ENCODE measurements at places on chromosomes 12 and 14. TPM values are rescaled to one million over a fixed set of nuclear protein-coding genes. Genes with fewer than 3 reads are reported as not detected.
A peak's percentile ranks its signal among the peaks of the same experiment; 100 is the strongest.

The EIF5 gene
- total RNA-seq, result 265 TPM

DNA sequence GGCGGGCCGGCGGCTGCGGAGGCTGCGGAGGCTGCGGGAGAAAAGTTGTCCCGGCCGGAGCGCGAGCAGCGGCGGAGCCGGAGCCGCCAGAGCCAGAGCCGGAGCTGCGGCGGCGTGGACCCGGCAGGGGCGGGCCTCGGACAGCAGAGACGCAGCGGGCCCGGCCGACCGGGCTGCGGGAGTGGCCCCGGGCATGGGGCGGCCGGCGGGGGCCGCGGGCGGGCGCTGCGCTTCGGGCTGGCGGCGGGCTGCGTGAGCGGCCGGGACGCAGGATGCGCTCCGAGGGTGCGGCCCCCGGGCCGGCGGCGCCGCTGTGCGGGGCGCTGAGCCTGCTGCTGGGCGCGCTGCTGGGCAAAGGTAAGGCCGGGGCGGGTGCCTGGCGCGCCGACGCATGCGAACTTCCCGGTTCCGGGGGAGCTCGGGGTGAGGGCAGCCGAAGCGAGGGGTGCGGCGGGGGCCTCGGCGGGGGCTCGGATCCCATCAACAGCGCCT lies at the start of gene TMEM132C:
TMEM132C (plus strand) TSS at position 40 of the 492 bp plus-strand sequence; CDS start at position 273, 233 bp downstream.
- no peak for DNase-seq

DNA sequence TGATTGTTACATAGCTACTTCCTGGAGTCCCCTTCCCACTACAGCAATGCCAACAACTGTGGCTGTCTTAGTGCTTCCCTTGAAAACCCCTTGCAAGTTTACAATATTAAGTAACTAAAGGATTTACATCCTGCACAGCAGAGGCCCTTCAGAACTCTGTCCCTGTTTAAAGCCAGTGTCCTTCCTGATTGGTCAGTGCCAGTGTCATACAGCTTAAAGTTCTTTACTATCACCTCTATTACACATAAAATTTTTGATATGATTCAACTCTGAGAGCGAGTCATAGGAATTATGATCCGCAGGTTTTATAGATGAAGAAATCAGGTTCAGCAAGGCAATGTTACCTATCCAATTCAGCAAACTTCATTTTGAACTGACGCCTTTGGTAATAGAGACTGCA lies 91.4 kb upstream of the ALX1 start:
- no peak for DNase-seq

DNA sequence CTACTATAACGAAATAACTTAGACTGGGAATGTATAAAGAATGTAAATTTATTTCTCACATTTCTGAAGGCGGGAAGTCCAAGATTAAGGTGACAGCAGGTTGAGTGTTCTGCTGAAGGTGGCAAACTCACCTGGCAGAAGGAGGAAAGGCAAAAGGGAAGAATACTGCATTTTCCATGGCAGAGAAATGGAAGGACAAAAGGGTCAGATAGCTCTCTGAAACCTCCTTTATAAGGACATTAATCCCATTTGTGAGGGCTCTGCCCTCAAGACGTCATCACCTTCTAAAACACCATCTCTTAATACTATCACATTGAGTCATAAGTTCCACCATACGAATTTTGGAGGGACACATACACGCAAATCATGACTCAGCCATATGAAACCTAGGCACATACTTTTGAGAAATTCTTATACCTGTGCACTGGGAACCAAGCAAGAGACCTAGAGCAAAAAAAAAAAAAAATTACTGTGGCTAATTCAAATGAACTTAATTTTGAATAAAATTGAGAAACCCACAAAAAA lies 1669.3 kb upstream of the FLRT2 start:
- DNase-seq, result no peak

DNA sequence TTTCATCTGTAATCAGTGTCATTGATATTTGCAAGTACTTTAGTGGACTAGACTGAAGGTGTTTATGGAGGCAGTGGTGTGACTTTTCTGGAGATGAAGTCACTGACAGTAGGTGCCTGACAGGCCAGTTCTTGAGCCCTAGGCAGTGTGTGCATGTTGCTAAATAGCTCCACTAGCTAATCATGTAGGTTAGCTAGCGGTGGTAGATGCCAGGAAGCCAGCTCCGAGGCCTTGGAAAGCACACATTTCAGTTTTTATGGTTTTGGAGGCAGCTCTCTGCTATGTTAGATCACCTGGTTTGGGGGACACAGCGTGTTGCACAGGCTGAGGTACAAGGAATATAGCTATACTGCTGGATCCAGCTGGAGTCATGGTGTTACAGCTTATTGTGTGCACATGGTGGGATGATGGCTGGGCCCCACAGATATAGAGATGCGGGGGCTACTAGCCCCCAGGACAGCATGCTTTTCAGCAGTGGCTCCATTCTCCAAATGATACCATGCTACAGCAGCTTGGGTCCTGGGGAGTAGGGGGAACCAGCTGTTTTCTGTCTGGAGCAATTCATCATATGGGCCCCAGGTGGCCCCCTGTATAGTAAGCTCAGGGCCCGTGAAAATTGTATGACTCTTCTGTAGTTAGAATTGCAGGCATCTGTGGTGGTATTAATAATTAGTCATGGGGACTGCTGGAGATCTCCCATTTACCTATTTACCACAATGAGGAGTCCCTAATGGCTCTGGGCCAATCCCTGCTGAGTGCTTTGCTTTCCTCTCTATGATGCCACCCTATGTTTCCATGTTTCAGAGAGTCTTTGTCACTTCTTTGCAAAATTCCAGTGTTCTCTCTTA lies 367.2 kb upstream of the LMO3 start:
- DNase-seq, result no peak

DNA sequence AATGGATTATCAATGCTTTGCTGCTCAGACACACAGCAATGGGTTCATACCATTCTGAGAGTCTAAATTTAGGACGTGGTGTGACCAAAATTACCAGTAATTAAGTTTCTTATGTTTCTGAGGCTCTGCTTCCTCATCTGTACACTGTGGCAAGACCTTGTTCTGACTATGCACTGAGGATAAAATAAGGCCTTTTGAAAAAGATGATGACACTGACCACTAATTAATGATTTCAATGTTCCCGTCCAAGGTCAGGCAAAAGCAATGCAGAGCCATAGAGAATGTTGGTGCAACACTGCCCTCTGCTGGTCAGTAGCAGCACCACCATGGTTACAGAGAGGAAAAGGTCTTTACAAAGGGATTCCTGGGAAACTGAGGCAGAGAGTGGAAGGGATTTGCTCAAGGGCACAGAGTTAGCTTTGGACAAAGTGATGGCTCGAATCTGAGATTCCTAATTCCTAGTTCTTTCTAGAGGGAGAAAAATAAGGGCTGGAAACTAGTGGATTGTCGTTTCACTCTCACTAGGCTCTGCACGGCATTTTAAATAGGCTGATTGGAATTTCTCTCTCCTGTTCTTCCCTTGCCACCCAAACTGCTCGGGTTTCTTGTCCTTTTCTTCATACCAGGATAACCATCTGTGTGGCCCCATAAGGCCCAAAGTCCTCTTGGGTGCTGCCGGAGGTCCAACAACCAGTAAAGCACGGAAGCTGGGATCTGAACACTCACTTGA lies 22.3 kb upstream of the P2RX7 start:
- peak; percentile 81 for DNase-seq

The MGST1 gene
- 410 TPM for total RNA-seq

DNA sequence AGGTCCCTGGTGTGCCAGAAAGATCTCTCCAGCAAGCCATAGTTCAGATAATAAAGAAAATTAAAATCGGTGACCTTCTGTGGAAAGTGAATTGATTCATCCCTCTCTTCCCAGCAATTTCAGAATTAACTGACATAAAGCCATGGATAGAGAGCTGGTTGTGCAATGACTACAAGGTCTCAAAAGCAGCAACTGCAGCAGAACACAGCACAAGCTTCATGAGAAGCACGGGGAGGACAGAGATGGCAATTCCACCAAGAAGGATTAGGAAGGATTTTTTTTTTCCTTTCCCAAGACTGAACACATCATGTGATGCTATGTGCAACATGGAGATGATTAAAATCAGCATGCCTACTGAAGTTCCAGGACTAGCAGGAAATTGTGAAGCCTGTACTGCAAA lies 154.9 kb upstream of the PLEKHG7 start:
- DNase-seq, result no peak

DNA sequence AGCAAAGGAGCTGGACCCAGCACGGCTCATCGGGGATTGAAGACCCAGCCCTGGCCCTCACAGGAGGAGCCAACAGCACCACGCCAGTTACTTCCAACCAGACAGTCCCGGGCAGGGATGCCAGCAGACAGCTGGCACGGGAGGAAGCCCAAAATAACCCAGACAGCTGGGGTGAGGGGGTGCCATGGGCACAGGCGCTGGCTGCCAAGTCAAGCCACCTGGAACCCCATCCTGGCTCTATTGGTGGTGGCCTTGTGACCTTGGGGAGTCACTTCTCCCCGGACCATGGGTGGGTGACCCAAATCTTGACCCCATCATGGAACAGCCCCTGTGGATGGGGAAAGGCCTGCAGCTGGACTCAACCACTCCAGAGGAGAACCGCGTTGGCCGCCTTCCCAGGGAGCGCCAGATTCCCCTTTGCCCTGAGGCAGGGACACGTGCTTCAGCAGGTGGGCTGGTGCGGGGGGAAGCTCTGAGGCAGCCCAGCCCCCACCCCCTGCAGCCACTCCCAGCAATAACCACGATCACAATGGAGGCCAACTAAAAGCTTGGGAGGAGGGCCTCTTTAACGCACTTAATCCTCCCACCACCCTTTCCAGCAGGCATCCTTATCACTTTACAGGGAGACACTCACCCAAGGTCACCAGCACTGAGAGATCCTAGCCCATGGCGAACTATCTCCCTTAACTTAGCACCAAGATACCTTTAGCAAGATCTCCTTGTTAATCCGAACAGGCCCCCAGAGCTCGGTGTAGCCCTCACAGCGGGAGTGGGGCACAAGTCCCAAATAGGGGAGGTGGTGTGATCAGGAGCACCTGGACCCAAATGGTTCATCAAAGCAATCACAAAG lies 4.7 kb upstream of the RHOF start:
- DNase-seq, result peak; percentile 73

DNA sequence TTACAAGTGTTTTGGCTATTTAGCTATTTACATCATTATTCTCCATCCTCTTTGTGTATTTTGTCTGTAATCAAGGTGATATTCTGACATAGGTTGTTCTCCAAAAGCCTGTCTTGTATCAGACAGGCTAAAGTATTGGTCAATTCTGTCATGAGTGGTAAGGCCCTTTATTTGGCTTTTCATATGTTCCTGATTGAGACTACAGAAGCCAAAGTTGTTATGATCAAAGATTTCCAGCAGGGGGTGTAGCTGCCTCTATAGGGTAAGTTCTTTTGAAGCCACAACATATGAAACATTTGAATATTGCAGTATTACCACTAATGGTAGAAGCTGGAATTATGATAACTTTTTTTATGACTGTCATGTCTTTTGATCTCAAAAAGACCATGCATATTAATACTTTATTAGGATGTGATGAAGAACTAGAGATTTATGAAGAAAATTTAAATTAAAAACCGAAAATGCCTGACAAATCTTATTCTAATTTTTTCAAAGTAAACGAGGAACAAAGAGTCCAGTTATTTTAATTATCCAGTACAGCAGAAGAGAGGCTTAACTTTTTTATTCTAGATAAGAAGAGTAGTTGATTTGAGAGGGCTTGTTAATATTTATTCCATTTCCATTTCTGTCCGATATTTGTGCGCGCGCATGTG lies 3.4 kb upstream of the ARHGAP5 start:
- peak; percentile 72 for DNase-seq

Data from mucosa of gallbladder (tissue), 1 donor.